ENCODE measurements at places on chromosomes 12 and 14. TPM values are rescaled to one million over a fixed set of nuclear protein-coding genes. Genes with fewer than 3 reads are reported as not detected.

The KLHL33 gene
- total RNA-seq: 0.41 TPM

The NUP107 gene
- total RNA-seq: 34.3 TPM

The TCL1B gene
- not detected for total RNA-seq

The ANG gene
- 44.4 TPM for total RNA-seq

The ARID4A gene
- 23.0 TPM for total RNA-seq

- H3K4me3 ChIP-seq: no peak overlapping the region
- no peaks in the 10 kb centered on the region for H3K36me3 ChIP-seq
- no peaks in the 10 kb centered on the region for H3K27me3 ChIP-seq
- H3K4me1 ChIP-seq: no peaks in the 10 kb centered on the region
- no peak for DNase-seq
These were observed 539.6 kb downstream of the VRK1 start for GRCh38 chr14:97336816-97337215.

DNA sequence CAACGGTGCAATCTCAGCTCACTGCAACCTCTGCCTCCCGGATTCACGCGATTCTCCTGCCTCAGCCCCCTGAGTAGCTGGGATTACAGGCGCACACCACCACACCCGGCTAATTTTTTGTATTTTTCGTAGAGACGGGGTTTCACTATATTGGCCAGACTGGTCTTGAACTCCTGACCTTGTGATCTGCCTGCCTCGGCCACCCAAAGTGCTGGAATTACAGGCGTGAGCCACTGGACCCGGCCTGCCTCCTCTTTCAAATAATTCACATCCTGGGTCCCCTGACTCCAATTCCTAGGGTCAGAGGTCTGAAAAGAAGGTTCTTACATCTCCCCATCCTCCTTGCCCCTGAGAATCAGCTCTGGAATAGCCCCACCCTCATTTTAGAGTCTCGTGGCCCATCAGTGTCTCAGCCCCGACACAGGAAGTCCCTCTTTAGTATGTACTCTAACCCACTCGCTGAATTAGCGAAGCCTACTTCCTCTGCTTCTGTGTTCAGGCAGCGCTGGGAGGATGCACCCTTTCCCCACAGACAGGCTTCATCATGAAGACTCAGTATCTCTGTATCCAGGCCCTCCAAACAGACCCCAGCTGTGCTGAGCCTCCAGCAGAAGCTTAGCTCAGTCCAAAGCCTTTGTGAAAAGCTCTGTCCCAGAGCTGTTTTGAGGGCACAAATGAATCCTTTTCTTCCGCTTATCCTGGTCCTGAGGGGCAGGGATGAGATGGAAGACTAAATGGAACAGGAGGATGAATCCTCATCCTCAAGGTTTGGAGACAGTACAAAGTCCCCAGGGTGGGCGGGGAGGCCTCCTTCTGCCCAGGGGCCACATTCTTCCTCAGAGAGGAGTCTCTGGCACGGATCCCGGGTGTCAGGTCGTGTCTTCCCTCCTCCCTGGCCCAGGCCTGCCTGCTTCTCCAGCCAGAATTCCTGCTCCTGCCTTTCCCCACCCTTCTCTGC is 3.5 kb downstream of the LPAR5 start:
- peaks cover 8% of the 10 kb centered on the region for H3K4me1 ChIP-seq
- peak overlapping the region; percentile 19 for H3K27ac ChIP-seq
- DNase-seq: no peak
- no peaks in the 10 kb centered on the region for H3K27me3 ChIP-seq
- no peak overlapping the region for H3K4me3 ChIP-seq

- H3K36me3 ChIP-seq: no peaks in the 10 kb centered on the region
- no peak overlapping the region for H3K4me3 ChIP-seq
- H3K27ac ChIP-seq: no peak overlapping the region
- H3K4me1 ChIP-seq: no peaks in the 10 kb centered on the region
These were observed 100.2 kb downstream of the NELL2 start for GRCh38 chr12:44775901-44776300.

GRCh38 chr12:19012965-19013364 is 116.6 kb upstream of the PLEKHA5 start:
- H3K4me1 ChIP-seq: peaks cover 1% of the 10 kb centered on the region
- H3K36me3 ChIP-seq: no peaks in the 10 kb centered on the region
- H3K27ac ChIP-seq: no peak overlapping the region

GRCh38 chr12:16324272-16324671 is 23.2 kb upstream of the MGST1 start:
- no peak for DNase-seq
- H3K4me1 ChIP-seq: no peaks in the 10 kb centered on the region
- no peaks in the 10 kb centered on the region for H3K27me3 ChIP-seq
- H3K36me3 ChIP-seq: no peaks in the 10 kb centered on the region
- H3K27ac ChIP-seq: no peak overlapping the region
- no peak overlapping the region for H3K4me3 ChIP-seq

DNA sequence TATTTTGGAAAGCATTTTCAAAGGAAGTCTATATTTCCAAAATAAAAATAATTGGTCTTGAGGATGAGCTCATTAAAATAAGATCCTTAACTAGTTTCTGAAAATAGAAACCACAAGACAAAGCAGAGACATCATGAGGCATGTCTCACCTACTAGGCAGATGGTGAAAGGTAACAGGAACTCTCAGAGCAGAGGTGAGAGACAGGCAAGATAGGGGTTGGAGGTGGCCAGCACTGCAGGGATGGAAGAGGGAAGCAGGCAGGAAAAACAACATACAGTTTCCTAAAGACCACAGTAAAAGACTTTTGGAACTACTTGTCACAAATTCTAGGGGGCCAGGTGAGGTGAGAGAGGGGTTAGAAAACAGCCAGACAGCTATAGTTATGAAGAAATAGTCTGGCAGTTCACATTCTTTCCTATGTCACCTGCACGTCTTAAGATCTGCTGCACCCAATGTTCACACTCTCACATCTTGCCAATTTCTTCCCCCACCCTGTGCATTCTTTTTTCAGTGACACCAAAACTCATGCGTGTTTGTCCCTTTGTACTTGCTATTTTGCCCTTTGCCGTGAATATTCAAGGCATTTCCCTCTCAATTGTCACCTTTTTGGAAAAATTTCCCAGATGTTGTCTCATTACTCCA is 341.7 kb upstream of the KITLG start:
- no peaks in the 10 kb centered on the region for H3K4me1 ChIP-seq
- H3K27me3 ChIP-seq: no peaks in the 10 kb centered on the region
- no peak overlapping the region for H3K4me3 ChIP-seq
- no peaks in the 10 kb centered on the region for H3K36me3 ChIP-seq

DNA sequence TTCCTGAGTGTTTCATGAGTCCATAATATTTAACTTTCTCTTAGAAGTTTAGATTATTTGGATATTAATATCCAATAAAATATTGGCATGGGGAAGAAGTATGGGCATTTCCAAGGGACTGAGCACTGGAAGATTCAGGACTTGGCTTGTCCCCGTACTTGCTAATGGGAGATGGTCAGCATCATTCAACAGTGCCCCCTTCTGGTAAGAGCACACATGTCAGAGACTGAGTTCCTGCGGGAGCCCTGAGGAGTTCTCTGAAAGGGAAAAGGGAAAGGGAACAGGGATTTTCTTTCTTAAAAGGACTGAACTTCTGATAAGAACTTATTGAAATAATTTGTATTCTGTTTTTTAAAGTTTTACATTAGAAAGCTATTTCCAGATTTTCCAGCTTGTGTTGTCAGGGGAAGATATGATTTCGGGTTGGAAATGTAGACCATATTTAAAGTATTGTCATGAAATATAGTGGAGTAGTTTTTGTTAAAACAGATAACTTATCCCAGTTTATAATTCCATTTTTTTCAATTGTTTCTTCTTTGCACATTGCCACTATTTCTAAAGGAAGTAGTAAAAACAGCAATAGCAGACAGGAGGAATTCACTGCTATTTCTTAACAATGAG is 59.8 kb upstream of the C12orf71 start:
- peak; percentile 79 for DNase-seq
- H3K36me3 ChIP-seq: no peaks in the 10 kb centered on the region
- H3K4me3 ChIP-seq: no peak overlapping the region
- no peaks in the 10 kb centered on the region for H3K27me3 ChIP-seq
- H3K27ac ChIP-seq: no peak overlapping the region

DNA sequence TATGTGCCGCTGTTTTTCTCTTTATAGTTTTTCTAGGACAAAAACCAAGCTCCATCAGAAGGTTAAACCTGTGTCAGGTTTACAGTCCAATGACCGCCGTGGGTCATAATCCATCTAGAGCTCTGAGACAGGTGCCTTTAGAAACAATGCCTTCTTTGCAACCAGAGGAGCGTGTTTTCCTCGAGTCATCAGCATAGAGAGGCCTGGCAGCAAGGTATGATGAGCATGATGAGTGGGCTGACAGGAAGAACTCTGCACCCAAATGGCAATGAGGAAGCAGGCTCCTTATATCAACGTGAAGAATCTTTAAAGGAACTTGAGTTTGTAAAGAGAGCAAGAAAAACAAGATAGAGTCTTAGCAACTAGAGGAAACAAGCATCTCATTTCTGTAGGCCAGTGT is 60.5 kb upstream of the NUDT4 start:
- H3K27ac ChIP-seq: no peak overlapping the region
- no peaks in the 10 kb centered on the region for H3K36me3 ChIP-seq
- H3K4me1 ChIP-seq: no peaks in the 10 kb centered on the region
- no peak overlapping the region for H3K4me3 ChIP-seq

DNA sequence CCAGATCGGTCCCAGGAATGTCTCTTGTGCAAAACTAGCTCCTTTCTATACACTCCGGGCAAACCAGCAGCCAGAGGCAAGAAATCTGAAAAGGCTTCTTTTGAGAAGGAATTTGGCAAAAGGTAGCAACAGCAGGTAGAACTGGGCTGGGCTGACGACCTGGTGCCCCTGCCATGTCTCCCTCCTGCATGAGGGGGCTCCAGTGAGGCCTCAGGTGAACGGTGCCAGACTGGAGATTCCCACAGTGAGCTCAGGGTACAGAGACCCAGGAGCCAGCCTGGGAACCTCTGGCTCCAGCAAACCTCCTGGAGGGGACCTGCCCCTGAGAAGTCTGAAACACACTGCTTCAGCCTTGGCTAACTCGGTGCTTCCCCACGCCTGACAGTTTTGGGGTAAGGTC is 10.8 kb downstream of the ITPK1 start:
- DNase-seq: no peak
- H3K27ac ChIP-seq: peak overlapping the region; percentile 33
- no peaks in the 10 kb centered on the region for H3K36me3 ChIP-seq
- H3K4me3 ChIP-seq: no peak overlapping the region
- no peaks in the 10 kb centered on the region for H3K27me3 ChIP-seq
- peaks cover 52% of the 10 kb centered on the region for H3K4me1 ChIP-seq

DNA sequence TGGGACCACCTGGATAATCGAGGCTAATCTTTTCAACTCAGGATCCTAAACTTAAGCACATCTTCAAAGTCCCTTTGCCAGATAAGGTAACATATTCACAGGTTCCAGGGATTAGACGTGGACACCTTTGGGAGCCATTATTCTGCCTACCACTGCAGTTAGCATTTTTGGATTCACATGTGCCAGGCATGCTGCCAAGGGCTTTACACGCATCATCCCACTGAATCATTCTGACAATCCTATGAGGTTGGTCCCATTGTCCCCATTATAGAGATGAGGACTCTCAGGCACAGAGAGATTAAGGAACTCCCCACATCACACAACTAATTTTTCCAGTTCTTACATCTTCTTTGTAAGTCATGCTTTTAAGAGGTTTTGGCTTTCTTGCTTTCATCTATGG is 34.5 kb downstream of the RTN1 start:
- DNase-seq: no peak
- H3K27me3 ChIP-seq: no peaks in the 10 kb centered on the region
- no peaks in the 10 kb centered on the region for H3K4me1 ChIP-seq
- H3K4me3 ChIP-seq: no peak overlapping the region
- no peaks in the 10 kb centered on the region for H3K36me3 ChIP-seq

DNA sequence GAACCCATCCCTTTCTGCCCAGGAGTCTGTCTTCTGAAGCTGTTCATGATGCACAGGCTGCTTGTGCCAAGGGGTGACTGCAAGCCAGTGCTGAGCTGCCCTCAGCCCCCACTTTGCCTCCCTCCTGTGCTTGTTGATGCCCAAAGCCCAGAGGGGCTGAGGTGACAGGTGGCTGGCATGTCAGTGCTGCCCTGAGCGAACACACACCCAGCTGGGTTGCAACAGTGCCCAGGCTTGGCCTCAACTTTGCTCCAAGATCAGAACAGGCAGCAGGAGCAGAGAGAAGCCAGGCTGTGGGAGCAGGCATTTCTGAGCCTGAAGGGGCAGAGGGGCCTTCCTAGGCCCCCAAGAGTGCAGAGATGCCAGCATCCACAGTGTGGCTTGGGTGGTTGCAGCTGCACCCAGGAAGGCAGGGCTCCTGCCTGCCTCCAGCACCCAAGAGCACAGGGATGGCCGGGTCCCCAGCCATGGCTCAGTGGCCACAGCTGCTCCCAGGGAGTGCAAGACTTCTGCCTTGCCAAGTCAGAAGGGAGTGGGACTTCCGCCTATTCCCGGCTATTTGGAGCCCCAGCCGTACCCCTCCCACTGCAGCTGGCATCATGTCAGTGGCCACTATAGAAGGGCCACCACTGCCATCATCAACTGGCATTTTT is 83.1 kb downstream of the SLC16A7 start:
- DNase-seq: peak; percentile 56
- no peaks in the 10 kb centered on the region for H3K4me1 ChIP-seq
- no peak overlapping the region for H3K27ac ChIP-seq

DNA sequence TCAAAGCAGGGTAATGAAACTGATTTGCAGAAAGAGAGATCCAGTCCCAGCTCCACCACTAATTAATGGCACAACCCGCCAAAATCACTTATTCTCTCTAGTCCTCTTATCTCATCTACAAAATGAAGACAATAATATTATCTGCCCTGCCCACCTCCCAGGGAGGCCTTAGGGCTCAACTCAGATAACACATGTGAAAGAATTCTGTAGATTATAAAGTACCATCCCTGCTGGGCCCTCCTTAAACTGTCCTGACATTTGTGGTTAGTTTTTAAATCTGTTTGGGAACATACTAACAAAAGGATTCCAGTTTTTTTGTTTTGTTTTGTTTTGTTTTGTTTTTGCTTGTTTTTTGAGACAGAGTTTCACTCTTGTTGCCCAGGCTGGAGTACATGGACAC is 7.3 kb downstream of the POMT2 start:
- DNase-seq: peak; percentile 5
- no peaks in the 10 kb centered on the region for H3K36me3 ChIP-seq
- peaks cover 35% of the 10 kb centered on the region for H3K4me1 ChIP-seq

- H3K27me3 ChIP-seq: peaks cover 12% of the 10 kb centered on the region
- DNase-seq: peak; percentile 87
- peak overlapping the region; percentile 72 for H3K4me3 ChIP-seq
- peak overlapping the region; percentile 74 for H3K27ac ChIP-seq
- peaks cover 34% of the 10 kb centered on the region for H3K4me1 ChIP-seq
These were observed 643 bp upstream of the TAMALIN start for GRCh38 chr12:52005903-52006703.

DNA sequence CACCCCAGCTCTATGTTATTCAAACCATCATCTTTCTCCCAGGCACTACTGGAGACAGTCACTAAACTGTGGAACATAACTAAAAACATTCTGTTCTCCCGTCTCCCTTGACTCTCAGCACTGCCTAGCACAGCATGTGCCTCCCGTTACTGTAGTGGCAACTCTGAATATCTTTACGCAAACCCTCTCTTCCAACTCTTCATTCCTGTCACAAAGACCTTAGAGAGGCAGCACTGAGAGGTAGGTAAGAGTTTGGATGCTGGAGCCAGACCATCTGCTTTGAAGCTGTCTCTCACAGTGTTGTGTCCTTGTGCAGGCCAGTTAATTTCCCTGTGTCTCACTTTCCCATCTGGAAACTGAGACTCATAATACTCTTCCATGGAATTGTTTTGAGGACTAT is 108.1 kb downstream of the DIP2B start:
- no peak overlapping the region for H3K27ac ChIP-seq
- no peak for DNase-seq
- peaks cover 42% of the 10 kb centered on the region for H3K4me1 ChIP-seq

Measured in sigmoid colon (tissue), 7 donors.